ENCODE measurements at places on chromosomes 12 and 14.

DNA sequence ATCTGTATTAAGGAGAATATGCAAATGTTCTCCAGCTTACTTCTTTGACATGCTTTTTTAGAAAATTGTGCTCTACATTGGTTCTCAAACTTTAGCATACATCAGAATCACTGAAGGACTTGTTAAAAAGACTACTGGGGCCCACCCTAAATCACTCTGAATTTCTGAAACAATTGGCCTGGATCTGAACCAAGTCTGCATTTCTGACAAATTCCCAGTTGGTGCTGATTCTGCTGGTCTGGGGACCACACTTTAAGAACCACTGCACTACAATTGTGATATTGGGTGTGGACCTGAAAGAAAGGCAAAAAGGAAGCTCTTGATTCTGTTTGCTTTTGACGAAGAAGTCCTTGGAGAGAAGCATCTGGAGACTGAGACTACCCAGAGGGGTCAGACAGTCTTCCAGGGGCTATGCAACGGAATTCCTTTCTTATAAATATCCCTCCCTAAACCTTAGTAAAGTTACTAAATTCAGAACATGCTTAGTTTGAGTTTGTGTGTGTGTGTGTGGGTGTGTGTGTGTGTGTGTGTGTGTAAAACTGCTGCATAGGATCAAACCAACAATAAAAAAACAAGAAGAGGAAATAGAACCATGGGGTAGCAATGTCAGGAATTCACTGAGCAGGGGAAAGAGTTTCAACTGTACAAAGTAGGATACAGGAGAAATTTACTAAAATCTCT, 36.8 kb downstream of the EAPP start:
- DNase-seq = no peak

DNA sequence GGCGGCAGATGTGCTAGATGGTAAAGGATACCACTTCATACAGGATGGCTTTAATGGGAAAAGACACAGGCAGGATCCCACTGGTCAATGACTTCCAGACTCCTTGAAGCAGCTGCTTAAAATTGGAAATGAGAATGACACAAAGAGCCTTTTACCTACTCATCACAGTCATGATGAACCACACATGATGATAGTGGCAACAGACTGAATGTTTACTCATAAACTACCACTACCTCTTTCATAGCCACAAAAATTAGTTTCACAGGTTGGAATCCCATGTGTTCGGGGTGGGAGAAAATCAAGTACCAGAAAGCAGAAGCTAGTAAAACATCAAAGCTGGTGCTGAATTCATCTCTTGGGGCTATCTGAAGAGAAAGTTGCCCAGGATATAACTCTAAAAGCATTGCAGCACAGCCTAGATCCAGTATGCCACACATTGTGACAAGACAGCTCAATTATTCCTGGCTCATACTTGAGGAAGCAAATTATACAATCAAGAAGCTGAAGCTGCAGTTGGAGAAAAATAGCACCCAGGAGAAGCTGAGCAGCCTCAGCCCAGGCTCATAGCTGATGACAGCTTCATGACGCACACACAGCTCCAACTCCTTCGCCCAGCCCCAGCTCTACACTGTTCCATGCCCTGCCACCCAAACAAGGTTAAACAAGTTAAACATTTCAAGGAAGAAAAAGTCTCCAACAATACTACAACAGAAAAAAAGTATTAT, 29.0 kb upstream of the C12orf50 start:
- DNase-seq = no peak

- peak; percentile 38 for DNase-seq
These were observed 3.4 kb downstream of the GPR84 start for GRCh38 chr12:54360717-54361456.

- no peak for DNase-seq
These were observed 43.3 kb upstream of the MBIP start for GRCh38 chr14:36363704-36364103.

DNA sequence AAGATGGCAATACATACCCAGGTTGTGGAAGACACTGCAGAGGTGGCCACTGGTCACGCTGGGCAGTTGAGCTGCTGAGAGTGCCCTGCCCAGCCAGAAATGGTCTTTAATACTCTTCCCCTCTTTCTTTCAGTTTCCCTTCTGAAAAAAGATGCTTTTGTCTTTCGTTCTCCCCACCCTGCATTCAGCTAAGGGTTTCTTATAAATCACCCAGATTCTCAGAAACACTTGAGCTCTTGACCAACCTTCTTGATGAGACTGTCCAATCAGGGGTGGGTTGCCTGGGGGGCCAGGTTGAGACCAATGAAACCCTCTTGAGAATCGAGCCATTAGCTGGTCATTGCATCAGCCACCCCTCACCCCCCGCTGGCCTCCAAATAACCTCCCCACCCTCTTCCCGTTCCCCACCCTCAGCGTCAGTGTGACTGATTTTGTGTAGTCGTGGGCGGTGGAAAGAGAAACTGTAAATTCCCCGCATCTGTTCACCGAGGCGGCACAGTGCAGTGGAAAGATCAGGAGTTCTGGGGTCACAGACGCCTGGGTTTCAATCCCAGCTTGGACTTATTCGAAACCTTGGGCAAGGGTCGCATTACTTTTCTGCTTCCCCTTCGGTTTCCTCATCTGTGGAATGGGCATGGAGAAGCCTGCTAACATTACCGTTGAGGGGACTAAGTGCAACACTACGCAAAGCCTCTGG, 52.3 kb downstream of the SLC25A47 start:
- DNase-seq = peak; percentile 4

DNA sequence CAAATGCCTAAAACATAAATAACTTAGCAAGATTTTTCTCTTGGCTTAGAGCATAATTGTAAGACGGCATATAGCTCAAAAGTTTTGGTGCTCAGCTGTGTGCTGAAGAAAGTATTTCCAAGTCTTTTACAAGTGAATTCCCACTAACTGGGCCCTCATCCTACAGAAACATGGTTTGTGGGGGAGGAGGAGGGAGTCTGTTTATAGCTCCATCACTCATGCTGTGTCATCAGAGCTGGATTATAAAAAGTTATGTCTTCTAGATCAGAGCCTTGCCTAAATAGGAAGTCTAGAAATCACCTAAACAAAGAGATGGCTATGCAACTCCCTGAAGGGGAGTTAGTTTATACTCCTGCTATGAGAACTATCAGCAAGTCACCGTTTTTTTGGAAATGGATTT, 65.9 kb upstream of the OTOGL start:
- DNase-seq = no peak

DNA sequence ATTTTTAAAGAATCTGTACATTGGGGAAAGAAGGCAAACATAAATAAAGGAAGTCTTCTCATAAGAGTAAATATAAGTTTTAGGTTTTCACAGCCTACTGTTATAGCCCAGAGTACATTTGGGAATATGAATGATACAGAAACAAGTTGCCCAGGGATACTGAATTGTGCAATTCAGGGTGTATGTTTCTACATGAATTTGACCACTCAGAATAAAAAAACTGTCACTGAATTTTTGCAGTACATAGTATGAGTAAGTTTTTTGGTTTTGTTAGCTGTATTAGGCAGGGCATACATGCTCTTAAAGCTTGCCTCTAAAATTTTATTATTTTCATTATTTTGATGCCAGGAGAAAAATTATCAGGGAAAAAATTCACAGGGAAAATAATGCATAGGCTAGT, 6.6 kb upstream of the PCNX4 start:
- DNase-seq = no peak

DNA sequence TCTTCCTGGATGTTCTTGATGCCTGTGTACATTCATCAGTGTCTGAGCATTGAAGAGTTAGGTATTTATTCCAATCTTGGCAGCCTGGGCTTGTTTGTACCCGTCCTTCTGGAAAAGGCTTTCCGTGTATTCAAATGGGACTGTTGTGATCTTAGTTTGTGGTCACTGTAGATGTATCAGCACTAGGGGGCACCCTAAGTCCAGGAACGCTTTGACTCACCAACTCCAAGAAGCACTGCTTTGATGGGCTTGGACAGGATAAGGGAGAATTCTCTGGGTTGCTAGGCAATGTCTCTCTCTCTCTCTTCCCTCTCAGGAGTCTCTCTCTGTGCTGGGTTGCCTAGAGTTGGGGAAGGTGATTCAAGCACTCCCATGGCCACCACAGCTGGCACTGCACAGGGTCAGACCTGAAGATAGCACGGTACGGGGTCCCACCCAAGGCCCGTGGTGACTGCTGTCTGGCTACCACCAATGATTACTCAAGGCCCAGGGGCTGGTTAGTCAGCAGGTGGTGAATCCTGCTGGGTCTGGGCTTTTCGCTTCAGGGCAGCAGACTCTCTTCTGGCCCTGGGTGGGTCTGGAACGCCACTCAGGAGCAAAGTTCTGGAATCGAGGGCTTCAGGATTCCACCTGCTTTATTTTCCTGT, 211.1 kb upstream of the RGS6 start:
- DNase-seq = no peak

- no peak for DNase-seq
These were observed 1.3 kb downstream of the ST8SIA1 start for GRCh38 chr12:22333186-22333712.

- DNase-seq = no peak
These were observed 15.1 kb upstream of the KERA start for GRCh38 chr12:91072931-91073330.

DNA sequence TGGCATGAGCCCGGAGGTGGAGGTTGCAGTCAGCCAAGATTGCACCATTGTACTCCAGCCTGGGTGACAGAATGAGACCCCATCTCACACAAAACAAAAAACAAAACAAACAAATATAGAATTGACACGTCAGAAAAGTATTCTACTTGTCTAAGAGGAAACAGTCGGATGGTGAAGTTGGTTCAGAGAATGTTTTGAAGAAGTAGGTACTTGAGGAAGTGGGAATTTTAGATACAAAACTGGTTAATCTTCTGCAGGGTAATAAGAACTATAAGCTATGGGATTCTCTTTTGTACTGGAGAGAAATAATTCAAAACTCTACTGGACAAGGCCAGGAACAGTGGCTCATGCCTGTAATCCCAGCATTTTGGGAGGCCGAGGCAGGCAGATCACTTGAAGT, 14.6 kb upstream of the TCTN1 start:
- no peak for DNase-seq
